CMK (cell line): ENCODE measurements at places on chromosomes 1 and 21.

- DNase-seq, result peak; percentile 64
Observed at GRCh38 chr1:53860967-53861411, 22.9 kb upstream of the NDC1 start.

DNA sequence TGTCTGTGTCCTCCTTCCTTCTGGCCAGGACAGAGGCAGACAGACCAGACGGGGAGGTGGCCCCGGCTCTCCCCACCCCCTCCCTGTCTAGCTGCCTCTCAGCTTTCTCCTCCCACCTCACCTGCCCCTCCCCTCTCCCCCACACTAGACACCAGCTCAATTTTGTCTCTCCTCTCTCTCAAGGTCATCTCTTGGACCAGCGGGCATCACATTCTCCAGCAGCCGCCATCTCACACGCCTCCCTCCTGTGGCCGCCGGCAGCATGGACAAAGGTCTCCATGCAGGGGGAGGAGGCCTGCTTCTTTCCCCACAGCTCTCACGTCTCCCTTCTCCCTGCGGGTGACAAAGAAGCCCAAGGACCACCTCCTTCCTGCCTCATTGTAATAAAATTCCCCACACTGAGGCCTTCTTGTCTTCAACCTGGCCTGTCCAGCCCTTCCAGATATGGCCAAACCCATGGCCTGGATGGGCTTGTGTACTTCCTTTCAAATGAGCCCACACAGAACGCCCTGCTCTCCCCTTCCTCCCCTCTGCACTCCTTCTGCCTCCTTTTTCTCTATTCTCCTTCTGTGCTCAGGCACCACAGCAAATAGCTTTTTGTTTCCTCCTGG lies 14.6 kb downstream of the OPTC start:
- no peak for DNase-seq

GRCh38 chr21:46071082-46071481 lies 26.8 kb upstream of the COL6A2 start:
- no peak for DNase-seq

DNA sequence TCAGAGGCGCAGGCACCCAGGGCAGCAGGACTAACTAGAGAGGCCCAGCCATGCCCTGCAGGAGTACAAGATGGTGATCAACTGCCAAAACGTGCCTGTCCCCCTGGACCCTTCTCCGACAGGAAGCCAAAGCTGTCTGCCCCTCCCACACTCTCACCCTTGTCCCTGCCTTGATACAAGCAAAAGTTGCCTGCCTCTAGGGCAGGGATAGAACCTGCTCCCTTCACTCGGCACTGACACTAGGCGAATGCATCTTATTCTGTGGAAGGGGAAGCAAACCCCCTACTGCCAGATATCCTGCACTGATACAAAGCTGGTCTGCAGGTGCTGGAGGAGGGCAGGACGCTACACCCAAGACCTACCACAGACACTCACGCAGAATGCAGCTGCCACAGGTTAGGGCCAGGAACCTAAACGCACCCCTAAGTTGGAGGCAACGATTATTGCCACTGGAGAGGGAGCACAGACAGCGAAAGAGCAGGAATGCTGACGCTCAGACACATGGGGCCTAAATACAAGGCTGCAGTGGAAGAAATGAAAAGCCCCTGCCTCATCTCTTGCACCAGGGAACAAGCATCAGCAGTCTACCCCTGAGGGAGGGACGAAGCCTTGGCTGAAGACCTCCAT lies 3.7 kb downstream of the TARBP1 start:
- DNase-seq, result no peak

GRCh38 chr1:236913371-236914037 lies 90.7 kb downstream of the MT1HL1 start:
- DNase-seq, result peak; percentile 51

- DNase-seq, result no peak
Observed at GRCh38 chr1:7278827-7279765, 492.0 kb upstream of the VAMP3 start.

DNA sequence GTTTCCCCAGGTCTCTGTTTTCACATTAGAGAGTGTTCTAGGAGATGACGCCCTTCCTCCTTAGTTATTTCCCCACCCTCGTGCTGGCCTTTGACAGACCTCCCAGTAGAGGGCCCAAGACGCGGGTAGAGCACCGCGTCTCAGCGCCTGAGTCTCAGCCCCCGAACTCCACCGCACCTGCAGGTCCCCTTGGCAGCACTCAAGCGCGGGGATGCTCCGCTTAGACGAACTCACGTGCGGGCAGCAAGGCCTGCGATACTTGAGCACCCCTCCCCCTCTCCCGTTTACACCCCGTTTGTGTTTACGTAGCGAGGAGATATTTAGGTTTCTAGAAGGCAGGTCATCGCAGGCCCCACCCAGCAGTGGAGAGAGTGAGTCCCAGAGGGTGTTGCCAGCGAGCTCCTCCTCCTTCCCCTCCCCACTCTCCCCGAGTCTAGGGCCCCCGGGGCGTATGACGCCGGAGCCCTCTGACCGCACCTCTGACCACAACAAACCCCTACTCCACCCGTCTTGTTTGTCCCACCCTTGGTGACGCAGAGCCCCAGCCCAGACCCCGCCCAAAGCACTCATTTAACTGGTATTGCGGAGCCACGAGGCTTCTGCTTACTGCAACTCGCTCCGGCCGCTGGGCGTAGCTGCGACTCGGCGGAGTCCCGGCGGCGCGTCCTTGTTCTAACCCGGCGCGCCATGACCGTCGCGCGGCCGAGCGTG lies at the start of gene CD55:
Gene CD55 (plus strand): TSS at position 600 of the 711 bp plus-strand sequence. CDS start 88 bp downstream, at position 688.
- peak; percentile 100 for DNase-seq

DNA sequence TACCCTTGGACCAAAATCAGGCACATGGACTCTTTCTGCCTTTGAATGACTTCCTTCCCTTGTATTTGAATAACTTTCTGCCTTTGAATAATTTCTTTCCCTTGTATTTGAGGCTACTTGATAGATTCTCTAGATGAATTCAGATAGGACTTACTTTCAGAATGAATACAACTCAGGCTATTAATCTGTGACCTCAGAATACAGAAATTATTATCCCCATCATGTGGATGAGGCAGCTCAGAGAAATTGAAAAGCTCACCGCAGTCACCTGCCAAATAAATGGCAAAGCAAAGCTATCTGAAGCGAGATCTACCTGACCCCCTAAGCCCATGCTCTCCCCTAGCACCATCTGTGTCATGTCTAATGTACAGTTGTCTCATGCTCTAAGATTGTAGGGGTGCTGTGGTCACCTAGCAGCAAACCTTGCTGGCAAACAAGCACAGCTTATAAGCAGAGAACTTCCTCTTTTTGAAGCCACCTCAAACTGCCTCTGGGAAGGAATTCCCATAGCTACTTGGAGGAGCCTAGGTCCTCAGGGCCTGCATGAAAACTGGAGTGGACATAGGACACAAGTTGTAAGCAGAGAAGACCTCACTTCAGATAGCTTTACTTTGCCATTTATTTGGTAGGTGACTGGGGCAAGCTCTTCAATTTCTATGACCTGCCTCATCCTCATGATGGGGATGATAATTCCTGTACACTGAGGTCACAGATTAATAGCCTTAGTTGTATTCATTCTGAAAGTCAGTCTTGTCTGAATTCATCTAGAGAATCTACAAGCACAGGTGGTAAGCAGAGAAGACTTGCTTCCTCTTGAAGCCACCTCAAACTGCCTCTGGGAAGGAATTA lies 66.1 kb downstream of the FASLG start:
- DNase-seq, result no peak

GRCh38 chr1:14602136-14602535 lies 3.7 kb downstream of the KAZN start:
- no peak for DNase-seq

DNA sequence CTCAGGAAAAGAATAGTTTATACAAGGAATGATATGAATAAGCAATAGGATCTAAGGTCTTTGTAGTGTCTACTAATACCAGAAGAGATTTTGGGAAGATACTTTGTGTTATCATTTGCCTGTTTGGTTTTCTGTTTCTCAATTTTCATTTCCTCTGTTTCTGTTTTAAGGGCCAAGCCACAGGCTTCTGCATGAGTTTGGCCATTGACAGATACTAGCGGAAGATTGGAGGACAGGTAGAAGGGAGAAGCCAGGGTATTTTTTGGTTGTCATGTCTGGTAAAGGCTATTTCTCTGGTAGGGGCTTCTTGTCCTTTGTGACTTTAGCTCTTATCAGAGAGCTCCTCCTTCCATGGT lies 51.4 kb downstream of the HS2ST1 start:
- DNase-seq, result no peak

DNA sequence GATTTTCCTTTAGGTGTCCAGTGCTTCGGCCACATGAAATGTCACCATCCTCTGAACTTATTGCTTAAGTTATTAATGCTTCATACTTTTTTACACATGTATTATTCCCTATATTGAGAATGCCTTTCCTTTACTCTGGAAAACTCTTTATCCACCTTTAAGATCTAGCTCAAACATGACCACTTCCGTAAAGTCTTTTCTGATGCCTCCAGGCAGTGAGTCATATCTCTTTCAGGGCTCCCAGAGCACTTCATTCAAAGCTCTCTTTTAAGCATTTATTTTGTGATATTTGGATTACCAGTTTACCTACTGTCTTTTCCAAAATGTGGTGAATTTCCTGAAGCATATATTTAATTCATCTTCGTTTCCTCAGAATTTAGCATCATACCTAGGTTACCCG lies 178.9 kb downstream of the HS2ST1 start:
- DNase-seq, result no peak

GRCh38 chr1:119975006-119975405 lies 78.7 kb upstream of the ADAM30 start:
- no peak for DNase-seq

- DNase-seq, result no peak
Observed at GRCh38 chr1:114286179-114286578, 132.5 kb upstream of the SYT6 start.

- DNase-seq, result no peak
Observed at GRCh38 chr21:34795548-34796180, 126.9 kb downstream of the CLIC6 start.

- no peak for DNase-seq
Observed at GRCh38 chr1:235429143-235429542, 61.9 kb downstream of the TBCE start.
